ENCODE measurements at places on chromosomes 1 and 21. TPM values are rescaled to one million over a fixed set of nuclear protein-coding genes. Genes with fewer than 3 reads are reported as not detected.
A peak's percentile ranks its signal among the peaks of the same experiment; 100 is the strongest.

Gene NEXN
- 12.2 TPM for total RNA-seq

DNA sequence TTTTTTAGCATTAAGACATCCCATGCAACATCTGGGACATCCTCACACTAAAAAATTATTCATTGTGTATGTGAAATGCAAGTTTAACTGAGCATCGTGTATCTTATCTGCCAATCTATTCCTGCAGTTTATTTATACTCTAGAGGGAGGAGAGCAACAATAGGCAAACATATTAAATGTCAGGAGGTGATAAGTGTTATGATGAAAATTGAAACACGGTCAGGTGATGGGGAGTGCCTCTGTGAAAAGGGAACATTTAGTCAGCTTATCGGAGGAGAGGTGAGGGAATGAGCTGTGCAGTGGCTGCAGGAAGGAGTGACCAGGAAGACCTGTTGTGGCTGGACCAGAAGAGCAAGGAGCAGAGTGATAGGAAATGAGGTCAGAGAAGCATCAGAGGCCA is 775 bp upstream of the EFCAB14 start:
- DNase-seq: no peak

DNA sequence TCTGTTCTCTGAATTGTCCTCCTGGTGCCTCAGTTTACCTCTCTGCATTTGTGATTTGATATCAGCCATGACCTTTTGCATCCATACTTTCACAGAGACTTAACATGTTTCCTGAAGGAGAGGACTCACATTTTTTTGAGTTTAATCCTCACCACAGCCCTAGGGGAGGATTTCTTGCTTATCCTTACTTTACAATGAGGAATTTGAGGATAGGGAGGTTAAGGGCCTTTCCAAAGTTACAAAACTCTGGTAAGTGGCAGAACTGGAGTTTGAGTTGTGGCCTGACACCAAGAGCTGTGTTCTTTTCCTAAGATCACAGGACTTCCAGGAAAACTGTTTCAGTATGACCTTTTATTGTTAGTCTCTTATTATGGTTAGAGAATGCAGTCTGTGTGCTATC is 34.2 kb downstream of the TNFRSF8 start:
- no peak for DNase-seq

- no peak for DNase-seq
These were observed 39.6 kb downstream of the KCTD3 start for GRCh38 chr1:215606564-215607168.

- no peak for DNase-seq
These were observed 26.3 kb downstream of the CTNNBIP1 start for GRCh38 chr1:9883585-9884449.

- DNase-seq: peak; percentile 86
These were observed 119.6 kb upstream of the CD34 start for GRCh38 chr1:208030288-208031091.

Gene RGS8
- not detected for total RNA-seq

- DNase-seq: no peak
These were observed 36.1 kb downstream of the CLSTN1 start for GRCh38 chr1:9787702-9788101.

GRCh38 chr21:45975020-45975666 is 6.4 kb upstream of the COL6A1 start:
- DNase-seq: no peak

DNA sequence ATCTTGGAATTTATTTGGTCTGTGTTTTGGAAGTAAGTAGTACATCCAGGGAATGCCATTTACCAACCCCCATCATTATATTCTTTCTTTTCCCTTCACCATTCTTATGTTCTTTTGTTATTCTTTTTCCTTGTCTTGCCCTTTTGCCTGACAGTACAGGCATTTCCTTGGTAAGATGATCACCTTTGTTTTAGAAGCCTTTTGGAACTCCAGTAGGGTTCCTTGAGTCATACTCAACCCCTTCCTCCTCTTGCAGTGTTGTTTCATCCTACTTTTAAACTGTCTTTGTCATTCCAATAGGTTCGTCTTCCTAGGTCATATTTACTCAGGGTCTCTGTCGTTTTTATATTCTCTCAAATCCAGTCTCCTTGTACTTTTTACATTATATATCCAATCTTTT is 9.2 kb downstream of the MRPS21 start:
- no peak for DNase-seq

Gene CSMD2
- 2.4 TPM for total RNA-seq

Gene FMO4
- total RNA-seq: 4.5 TPM

Gene TSPAN1
- 0.39 TPM for total RNA-seq

GRCh38 chr1:3607703-3608065 is 3.6 kb downstream of the MEGF6 start:
- no peak for DNase-seq

Gene ATP6V1G3
- total RNA-seq: not detected

GRCh38 chr1:221794935-221795334 is 53.0 kb upstream of the DUSP10 start:
- DNase-seq: no peak

DNA sequence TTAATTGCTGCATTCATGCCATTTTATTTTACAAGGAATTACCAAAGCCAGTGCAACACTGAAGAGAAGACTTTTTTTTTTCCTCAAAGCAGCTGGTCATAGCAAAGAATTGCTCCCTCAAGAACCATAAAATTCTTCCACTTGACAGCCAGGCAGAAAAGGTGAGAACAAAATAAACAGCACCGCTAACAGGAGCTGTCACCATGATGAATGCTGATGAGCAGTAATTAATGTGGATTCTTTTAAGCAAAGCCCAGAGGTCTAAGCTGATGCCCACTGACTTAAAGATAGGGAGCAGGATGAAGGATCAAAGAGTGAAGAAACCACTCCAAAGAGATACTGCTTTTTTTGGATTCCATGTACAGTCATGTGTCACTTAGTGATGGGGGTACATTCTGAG is 428.4 kb downstream of the BRINP3 start:
- no peak for DNase-seq

Gene PRR9
- total RNA-seq: 187 TPM

GRCh38 chr1:243246916-243247315 is 8.2 kb downstream of the CEP170 start:
- no peak for DNase-seq

DNA sequence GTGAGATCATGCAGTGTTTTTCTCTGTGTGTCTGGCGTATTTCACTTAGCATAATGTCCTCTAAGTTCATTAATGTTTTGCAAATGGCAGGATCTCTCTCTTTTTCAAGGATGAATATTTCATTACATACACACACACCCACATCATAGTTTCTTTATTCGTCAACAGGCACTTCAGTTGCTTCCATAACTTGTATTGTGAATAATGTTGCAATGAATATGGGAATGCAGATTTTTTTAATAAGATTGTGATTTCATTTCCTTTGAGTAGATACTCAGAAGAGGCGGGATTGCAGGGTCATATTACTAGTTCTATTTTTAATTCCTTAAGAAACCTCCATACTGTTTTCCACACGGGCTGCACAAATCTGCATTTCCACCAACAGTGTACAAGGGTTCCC is 134.0 kb downstream of the CLEC20A start:
- DNase-seq: no peak

DNA sequence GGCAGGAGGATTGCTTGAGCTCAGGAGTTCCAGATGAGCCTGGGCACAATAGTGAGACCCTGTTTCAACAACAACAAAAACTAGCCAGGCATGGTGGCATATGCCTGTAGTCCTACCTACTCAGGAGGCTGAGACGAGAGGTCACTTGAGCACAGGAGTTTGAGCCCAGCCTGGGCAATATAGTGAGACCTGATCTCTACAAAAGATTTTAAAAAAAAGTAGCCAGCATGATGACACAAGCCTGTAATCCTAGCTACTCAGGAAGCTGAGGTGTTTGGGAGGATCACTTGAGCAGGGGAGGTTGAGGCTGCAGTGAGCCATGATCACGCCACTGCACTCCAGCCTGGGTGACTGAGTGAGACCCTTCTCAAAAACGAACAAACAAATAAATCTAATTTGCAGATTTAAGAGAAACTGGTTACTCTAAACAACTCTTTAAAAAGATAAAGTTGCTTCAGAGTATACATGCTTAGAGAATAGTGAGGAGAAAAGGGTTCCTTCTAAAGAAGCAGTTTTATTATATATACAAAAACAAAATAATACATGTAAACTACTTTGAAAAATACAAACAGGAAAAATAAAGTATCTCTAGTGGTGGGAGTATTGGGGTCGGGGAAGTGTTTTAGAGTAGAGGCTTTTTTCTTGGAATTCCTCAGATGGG is 88.4 kb downstream of the ADCY10 start:
- no peak for DNase-seq

- DNase-seq: no peak
These were observed 16.5 kb upstream of the PIGM start for GRCh38 chr1:160048335-160048734.

DNA sequence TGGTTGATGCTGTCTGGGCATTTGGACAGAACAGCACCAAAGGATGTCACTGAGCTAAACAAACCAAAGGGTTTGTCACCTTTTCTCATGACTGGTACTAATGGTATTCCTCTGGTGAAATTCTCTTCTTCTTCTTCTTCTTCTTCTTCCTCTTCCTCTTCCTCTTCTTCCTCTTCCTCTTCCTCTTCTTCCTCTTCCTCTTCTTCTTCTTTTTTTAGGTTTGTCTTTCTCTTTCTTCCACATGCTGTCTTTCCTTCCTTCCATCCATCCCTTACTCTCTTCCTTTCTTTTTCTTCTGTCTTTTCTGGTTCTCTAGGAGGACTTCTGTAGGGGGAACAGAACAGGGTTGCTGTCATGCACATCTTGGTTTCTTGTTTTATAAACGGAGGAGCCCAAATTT is 9.3 kb upstream of the IGFN1 start:
- no peak for DNase-seq

Gene GPR37L1
- total RNA-seq: not detected

DNA sequence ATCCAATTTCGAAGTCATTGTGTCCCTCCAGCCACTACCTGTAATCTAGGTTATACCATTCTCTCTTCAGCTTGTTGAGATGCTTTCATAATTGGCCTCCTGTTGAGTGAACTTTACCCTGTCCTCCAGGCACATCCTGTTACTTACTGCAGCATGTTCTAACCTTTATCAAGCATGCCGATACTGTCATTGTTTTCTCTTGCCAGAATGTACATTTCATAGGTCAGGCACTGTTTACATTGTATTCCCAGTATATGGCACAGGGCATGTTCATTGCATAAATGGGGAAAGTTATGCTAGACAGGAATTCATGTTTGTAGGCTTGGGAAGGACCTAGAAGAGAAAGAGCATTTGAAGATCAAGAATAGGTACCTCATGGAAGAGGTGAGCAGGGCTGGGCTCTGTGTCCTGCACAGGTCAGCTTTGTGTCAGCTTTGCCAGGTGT is 10.2 kb downstream of the CXADR start:
- no peak for DNase-seq

GRCh38 chr1:246577720-246578106 is 11.5 kb downstream of the CNST start:
- no peak for DNase-seq

- DNase-seq: no peak
These were observed 4.8 kb upstream of the SFN start for GRCh38 chr1:26858160-26858559.

Gene RIPK4
- 12.5 TPM for total RNA-seq

Gene PLEKHN1
- total RNA-seq: 1.9 TPM

Gene ASH1L
- 46.6 TPM for total RNA-seq

Gene MEGF6
- 62.5 TPM for total RNA-seq

GRCh38 chr1:44354268-44354839 is 703 bp downstream of the ERI3 start:
- no peak for DNase-seq

DNA sequence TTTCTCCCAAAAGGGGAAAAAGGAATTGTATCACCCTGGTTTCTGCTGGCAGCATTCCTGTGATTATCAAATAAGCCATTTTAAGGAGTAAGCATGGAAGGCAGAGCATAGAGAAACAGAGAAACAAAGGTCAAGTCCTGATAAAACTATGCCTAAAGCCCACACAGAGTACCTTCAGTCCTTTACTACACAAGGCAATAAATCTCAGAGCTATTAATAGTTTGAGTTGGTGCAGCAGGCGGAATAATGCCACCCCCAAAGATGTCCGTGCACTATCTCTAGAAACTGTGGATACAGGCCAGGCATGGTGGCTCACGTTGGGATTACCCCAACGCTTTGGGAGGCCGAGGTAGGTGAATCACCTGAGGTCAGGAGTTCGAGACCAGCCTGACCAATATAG is 58.1 kb upstream of the ZBTB40 start:
- DNase-seq: no peak

DNA sequence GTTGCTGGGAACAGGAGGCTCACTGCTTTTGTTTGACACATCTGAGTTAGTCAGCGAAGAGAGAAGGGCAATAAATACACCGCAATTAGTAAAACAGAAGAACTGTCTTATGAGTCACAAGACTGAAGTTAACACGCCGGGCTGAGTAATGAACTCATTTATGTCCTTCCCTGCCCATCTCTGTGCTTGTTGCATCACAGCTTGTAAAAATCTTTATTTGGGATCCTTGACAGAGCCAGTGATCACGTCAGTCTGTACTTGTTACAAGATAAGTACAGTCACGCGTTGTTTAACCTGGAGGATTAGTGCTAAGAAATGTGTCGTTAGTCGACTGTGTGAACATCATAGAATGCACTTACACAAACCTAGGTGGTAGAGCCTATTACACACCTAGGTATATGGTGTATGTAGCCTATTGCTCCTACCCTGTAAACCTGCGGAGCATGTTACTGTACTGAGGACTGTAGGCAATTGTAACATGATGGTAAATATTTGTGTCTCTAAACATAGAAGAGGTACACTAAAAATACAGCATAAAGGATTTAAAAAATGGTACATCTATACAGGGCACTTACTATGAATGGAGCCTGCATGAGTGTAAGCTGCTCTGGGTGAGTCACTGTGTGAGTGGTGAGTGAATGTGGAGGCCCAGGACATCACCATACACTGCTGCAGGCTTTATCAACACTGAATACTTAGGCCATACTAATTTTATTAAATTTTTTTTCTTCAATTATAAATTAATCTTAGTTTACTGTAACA is 272.2 kb downstream of the TNR start:
- no peak for DNase-seq

DNA sequence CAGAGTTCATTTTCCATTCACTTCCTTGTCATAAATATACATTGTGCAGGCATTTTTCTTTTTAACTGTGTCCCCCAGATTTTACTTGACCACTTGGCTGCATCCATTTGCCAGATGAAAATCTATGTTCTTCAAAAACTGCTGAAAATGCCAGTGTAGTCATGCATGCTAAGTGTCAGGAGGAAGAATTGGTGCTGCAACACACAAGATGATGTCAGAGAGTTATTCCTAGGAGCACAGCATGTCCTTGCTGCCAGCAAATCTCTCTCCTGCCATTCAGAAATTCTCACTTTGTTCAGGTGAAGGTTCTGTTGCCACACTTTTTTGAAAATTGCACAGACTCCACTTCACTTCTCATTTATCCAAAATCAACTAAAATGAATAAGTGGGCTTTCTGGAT is 106.4 kb upstream of the MAGI3 start:
- no peak for DNase-seq

- DNase-seq: peak; percentile 69
These were observed at the start of gene ARHGEF11 for GRCh38 chr1:157045250-157046218. Gene ARHGEF11, minus strand, starts transcription at chr1:157045742. Its CDS starts 1,412 bp downstream, at chr1:157044330.
